ENCODE measurements at places on chromosomes 7 and 10.
A peak's percentile ranks its signal among the peaks of the same experiment; 100 is the strongest.

- no peak for DNase-seq
Measured at GRCh38 chr7:141238596-141239243, 164.9 kb downstream of the TMEM178B start.

DNA sequence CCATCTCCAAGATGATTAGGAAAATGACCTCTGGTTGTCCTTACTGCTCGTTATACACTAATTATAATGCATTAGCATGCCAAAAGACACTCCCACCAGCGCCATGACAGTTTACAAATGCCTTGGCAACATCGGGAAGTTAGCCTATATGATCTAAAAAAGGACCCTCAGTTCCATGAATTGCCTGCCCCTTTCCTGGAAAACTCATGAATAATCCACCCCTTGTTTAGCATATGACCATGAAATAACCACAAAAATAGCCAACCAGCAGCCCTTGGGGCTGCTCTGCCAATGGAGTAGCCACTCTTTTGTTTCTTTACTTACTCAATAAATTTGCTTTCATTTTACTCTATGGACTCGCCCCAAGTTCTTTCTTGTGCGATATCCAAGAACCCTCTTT, 41.6 kb upstream of the KCNMA1 start:
- no peak for DNase-seq

DNA sequence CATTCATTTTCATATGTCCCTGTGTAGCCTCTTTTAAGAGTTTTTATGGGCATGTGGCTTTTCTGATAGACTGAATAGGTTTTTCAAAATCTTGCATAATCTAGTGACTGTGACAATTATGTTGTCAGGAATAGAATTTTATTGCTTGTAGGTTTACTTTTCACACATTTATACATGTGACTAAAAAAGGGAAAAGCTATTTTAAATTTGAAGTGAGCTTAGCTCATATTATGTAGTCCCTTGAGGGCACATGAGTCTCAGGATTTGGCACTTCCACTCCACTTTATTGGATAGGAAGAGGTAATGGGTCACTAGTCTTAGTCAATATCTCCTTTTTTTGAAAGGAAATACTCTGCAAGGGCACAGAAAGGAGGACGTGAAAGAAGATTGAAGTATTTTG, 247.3 kb downstream of the SUGCT start:
- no peak for DNase-seq

- no peak for DNase-seq
Measured at GRCh38 chr7:65475040-65475726, 101.5 kb downstream of the ZNF92 start.

DNA sequence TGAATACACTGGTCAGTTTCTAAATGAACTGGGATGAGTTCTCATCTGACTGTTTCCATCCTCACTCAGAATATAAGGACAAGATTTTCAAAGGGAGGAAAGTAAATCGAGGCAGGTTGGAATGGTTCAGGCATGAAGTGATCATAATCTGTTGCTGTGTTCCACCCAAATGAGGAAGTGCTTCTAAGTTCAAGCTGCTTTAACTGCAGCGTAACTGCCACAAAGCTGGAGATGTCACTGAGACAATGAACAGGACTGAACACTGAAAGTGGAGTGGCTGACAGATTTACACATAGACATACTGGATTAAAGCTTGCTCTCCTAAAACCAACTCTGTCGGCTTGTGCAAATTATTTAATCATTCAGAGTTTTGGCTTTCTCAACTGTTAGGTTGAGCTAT, 66.6 kb downstream of the GPR37 start:
- no peak for DNase-seq

GRCh38 chr10:118698421-118698820, 56.3 kb downstream of the CACUL1 start:
- DNase-seq = peak; percentile 59

DNA sequence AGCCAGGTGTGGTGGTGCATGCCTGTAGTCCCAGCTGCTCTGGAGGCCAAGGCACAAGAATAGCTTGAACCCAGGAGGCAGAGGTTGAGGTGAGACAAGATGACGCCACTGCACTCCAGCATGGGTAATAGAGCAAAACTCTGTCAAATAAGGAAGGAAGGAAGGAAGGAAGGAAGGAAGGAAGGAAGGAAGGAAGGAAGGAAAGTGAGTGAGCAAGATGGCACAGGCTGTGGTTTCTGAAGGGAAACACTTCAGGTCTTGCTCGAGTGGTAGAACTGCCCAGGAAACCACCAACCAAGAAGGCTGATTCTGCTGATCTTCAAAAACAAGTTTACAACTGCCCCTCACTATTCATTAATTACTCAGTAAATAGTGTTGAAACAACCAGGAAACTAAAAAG, 45.2 kb downstream of the EZH2 start:
- DNase-seq = no peak

DNA sequence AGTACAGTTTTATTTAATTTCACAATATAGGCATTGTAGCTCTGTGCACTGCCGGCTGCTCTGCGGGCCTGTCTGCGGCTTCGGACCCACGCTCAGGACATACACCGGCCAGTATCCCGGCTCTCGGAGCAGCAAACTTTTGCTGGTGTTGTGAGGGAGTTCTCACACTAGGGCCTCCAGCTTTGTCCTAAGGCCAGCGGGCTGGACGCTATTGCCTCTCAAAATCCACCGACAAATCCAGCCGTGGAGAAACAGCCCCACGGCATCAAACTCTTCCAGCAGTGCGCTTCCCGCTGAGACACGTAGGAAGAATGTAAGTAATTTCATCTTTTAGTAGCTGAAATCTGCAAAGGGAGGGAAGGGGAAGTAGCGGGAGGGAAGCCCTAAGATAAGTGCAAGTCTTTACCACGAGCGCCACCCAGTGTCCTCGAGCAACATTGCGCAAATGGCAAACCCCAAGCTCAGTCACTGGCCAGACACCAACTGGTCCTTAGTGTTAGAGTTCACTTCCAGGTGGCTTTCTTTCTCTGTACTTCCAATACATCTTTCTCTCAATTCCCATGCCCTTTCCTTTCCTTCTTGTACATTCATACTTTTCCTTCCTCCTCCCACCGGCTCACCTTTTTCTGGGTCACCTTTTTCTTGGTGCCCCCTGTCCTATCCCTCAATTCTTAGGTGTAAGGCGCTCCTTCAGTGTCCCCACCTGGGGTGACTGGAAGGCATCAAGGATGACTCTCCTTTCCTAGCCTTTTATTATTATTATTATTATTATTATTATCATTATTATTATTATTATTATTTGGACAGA, 3.0 kb upstream of the DLX5 start:
- DNase-seq = peak; percentile 21

DNA sequence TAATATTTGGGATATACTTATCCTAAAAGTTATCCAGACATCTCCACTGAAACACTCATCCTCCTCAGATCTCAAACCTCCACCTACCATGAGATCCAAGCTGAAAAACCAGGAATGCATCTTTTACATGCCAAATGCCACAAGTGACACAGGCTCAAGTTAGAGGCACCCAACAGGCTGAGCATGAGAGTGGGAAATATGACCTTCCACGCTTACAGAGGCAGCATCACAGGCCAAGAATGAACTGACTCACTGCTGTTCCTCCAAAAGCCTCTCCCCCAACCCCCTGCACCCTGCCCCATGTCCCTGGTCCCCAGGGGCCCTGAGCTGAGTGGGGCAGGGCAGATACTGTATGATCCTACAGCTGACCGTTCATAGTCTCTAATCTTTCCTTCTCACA, 4.8 kb upstream of the MTPAP start:
- no peak for DNase-seq

DNA sequence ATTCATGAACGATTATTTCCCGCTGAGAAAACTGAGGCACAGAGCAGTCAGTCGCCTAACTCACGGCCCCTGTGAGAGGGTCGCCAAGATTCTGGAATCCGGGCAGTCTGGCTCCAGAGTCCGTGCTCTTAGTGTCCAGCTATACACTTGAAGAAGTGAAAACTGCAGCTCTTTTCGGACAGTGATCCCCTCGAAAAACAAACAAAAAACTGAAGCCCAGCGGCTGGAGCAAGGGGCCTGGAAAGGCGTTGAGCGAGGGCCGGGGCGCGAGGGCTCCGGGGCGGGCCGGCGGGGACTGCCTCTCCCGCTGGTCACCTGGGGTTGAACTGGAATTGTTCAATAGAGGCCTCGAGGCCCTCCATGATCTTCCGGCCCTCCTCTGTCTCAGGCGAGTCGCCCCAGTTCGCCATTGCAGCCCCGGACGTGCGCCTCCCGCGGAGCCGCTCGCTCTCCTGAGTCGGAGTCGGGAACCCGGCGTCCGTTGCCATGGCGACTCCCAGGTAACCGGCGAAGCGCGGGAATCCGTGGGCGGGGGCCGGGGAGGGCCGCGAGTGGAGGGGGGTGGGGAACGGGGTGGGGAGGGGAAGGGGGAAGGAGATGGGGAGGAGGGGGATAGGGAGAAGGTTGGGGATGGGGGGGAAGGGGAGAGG, 881 bp downstream of the C10orf67 start:
- peak; percentile 11 for DNase-seq

DNA sequence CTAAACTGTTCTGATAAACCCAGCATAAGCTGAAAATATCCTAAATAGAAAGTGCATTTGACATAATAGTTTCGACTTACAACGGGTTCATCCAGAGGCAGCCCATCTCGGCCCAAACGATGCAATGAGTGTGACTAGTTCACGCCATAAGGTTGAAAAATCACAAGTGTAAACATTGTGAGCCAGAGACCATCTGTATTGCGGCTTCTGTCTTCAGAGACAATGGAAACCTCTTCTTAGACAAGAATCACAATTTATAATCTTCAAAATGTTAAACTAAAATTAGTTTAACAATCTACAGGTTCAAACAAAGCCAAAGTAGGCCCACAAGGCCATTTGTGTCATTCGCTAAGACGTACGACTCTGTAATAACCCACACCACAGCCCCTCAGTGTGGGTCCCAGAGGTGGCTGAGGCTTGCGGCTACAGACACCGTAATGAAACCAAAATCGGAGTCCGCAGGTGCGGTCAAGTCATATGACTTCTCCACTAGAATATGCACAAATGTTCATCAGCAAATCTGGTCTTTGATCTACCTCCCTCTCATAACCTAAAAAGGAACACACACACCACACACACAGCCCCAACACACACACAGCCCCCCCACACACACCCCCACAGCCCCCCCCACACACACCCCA, 81.8 kb downstream of the DIP2C start:
- DNase-seq = no peak

- no peak for DNase-seq
Measured at GRCh38 chr7:94436700-94437099, 42.0 kb downstream of the COL1A2 start.

DNA sequence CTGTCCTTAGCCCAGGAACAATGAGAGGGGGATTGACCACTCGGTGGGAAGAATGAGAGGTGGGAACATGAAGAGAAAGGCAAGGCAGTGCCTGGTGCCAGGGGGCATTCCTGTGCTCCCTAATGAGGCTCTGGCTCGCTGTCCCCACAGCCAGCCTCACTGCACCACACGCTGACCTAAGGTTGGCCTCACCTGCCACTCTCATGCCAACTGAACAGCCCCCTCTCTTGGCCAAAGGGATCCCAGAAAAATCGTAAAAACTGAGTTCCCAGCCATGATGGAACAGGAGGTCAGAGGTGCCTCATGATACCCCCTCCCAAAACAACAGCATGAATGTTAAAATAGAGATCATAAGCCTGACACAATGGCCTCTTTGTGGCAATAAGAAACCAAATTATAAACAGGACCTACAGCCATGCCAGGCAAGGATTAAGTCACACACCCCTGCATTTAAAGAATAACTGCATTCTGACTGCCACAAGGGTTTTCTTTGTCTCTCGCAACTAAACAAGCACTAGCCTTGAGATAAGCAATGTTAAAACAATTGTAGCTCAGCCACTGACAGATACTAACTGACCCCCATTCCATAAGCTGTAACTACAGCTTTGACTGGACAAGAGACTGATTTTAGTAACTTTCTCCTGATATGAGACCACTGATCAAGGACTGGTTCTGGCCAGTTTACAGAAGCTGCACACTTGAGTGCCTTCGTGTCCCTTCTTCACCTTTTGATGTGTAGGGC, 149.2 kb downstream of the SH2D4B start:
- no peak for DNase-seq

DNA sequence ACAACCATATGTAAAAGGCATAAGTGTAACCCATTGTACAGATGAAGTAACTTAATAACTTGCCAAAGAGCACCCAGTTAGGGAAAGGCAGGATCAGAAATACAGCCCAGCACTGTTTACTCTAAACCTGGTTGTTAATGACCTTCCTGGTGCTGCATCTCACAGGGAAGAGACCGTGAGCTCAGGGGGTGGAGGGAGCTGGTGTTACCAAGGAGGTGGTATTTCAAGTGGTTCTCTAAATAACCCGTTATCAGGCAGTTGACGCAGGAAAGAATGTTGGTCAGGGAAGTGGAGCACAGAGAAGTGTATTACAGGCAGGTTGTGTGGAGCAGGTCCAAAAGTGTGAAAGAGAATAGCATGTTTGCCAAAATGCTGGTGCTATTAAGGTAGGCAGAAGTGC, 4.4 kb upstream of the ST7 start:
- no peak for DNase-seq

GRCh38 chr10:35340975-35341374, 4.7 kb downstream of the CCNY start:
- no peak for DNase-seq

DNA sequence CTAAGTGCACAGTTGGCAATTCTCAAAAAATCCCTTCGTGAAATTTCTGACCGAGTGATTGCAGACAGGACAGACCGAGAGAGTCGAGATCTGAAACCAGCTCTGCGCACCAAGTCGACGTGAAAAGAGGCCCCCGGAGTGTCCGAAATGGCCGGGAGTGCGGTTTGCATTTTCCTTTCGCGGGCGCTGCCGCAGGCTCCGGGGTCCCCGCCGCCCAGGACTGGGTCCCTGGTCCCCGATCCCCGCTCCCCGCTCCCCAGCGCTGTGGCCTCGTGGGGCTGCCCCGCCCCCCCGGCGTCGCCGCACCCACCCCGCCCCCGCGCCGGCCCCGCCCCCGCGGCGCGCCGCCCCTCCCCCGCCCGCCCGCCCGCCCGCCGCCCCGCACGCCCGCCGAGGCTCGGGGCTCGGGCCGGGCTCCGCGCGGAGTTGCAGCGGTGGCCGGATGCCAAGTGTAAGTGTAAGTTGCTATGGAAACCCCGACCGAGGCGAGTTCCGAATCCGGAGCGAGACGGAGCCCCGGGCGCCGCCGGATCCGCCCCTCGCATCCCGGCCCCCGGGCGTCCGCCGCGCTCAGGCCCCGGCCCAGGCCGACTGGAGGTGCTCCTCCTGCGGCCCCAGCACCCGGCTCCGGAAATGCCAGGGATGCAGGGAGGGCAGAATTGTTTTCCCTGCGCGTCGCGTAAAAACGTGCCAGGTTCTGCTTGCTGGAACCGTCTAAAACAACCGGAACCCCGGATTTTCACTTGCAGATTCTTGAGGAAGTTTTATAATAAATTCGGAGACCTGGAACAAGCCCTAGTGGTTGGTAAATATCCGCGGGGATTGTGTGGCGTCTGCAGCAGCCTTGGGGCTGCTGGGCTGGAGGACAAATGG, 4.6 kb downstream of the BMI1 start:
- DNase-seq = peak; percentile 37

GRCh38 chr10:12639996-12640944, 290.9 kb downstream of the CAMK1D start:
- DNase-seq = no peak

GRCh38 chr10:102643336-102644065, 778 bp upstream of the TRIM8 start:
- DNase-seq = no peak
